ENCODE measurements at places on chromosomes 7 and 10.

- no peak for DNase-seq
Measured at GRCh38 chr7:30329716-30330115, 45.3 kb downstream of the ZNRF2 start.

DNA sequence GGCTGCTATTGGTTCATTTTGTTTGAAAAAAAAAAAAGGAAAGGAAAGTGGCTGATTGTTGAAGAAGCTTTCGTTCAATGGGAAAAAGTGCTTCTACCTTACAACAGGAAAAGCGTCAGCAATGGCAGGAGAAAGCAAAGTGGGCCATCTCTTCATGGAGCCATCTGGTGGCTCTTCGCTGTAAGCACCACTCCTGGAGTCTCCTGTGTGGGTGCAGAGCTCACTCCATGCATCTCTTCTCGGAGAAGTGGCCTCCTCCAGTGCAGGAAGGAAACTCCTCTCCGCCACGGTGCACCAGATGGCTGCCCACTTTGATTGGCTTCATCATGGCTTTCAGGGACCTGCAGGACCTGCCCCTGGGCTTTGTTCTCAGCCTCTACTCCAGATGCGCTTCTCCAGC is 250.9 kb downstream of the PTEN start:
- DNase-seq: no peak

DNA sequence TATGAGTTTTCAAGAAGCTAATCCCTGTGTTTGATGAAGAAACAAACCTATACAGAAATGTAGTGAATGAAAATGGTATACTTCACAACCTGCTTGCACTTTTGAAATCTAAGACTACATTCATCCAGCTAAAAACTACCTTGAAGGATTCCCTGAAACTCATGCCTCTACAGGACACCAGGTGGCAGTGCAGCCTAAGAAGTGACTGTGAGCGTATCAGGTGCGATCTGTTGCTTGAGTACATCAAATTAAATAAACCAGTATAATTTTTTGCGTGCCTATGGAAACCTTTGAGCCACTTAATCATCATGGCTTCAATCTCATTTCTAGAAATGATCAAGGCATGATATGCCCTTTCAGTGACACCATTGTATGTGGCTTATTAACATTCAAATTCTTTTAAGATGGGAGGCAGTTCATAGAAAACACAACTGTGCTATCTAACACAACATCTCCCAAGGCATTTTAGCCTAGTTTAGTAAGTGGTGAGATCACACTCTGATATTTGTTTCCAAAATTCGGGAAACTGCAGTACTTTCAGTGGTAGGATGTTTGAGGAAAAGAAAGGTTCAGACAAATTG is 57.4 kb downstream of the PPP1R17 start:
- peak; percentile 33 for DNase-seq

- no peak for DNase-seq
Measured at GRCh38 chr7:144736880-144737493, 98.9 kb downstream of the TPK1 start.

DNA sequence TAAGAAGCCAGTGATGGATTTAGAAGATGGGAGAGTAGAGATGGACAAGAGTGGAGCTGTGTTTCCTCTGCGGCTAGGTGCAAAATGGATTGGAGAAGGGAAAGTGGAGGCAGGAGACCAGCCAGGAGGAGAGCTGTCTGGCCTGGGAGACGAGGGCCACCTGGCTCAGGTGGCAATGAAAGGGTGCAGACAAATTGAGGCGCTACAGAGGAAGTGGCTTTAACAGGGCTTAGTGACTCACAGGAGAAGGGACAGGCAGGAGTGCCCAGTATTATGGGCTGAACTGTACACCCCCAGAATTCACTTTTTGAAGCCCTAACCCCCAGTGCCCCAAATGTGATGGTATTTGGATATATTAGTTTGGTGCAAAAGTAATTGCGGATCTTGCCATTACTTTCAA is 65.6 kb upstream of the DUSP5 start:
- DNase-seq: no peak

DNA sequence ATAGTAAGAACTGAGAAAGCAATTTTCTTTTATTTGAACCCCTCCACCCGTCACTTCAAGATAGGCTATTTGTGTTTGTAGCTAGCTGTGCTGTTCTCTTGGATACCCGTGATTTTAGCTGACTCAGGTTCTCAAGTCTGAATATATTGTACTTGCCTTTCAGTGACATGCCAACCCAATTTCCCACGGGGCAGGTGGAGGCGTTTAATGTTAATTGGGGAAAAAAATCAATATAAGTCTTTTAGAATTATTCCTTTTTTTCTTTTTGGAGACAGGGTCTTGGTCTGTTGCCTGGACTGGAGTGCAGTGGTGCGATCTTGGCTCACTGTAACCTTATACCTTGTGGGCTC is 36.4 kb downstream of the ZRANB1 start:
- DNase-seq: no peak

- DNase-seq: no peak
Measured at GRCh38 chr10:73247509-73248258, 629 bp upstream of the DNAJC9 start.

DNA sequence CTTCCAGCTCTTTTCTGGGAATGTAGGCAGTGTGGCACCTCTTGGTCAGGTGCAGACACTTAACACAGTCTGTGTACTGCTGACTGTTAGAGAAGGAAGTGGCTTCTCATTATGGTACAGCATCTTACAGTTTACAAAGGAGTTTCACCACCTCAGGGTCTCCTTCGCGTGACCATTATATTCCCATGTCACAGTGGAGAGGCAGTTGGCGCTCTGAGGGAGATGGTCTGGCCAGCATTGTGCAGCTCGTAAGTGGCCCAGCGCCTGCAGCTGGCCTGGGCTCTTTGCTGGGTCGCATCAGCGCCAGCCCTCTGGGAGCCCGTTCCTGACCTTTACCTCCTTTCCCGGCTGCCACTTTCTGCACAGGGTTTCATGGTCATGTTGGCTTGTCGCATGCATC is 15.4 kb downstream of the TSPAN15 start:
- DNase-seq: no peak

GRCh38 chr10:73768881-73769280 is 13.0 kb upstream of the CHCHD1 start:
- DNase-seq: no peak

DNA sequence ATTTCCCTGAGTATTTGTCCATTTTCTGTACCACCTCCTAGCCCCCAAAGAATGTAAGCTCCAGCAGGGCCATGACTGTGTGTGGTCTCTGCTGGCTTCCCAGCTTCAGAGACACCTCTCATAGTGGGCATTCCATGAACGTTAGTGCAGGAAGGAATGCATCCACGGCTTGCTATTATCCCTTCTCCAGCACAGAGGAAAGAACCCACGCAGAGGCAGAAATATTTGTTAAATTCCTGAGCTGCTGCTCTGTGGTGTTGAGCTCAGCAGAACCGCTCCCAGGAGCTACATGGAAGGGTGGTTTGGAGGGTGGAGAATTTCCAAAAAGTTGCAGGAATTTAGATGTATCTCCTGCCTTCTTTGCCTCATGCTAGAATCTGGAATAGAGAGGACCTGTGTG is 275.2 kb downstream of the POU6F2 start:
- no peak for DNase-seq

GRCh38 chr7:148537435-148537834 is 53.1 kb upstream of the C7orf33 start:
- DNase-seq: no peak

DNA sequence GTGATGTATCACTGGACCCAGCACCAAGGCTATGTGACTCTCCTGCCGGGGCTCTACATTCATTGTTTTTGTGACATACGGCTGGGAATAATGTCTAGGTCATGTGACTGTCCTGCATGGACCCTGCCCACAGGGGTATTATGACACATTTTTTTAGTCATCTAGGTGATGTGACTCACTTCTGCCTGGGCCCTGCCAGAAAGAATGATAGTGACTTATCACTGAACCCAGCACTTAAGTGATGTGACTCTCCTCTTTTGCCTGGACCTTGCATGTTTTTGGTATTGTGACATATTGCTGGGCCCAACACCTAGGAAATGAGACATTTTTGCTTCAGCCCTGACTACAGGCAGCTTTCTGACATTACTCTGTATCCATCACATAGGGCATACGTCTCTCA is 51.1 kb upstream of the ZNF107 start:
- no peak for DNase-seq

GRCh38 chr7:55493408-55493807 is 78.9 kb downstream of the VOPP1 start:
- no peak for DNase-seq

GRCh38 chr7:28483112-28483511 is 70.8 kb downstream of the CREB5 start:
- DNase-seq: no peak

GRCh38 chr7:159014297-159015062 is 130.2 kb downstream of the VIPR2 start:
- no peak for DNase-seq

GRCh38 chr7:152313831-152314604 is 121.8 kb downstream of the KMT2C start:
- no peak for DNase-seq

DNA sequence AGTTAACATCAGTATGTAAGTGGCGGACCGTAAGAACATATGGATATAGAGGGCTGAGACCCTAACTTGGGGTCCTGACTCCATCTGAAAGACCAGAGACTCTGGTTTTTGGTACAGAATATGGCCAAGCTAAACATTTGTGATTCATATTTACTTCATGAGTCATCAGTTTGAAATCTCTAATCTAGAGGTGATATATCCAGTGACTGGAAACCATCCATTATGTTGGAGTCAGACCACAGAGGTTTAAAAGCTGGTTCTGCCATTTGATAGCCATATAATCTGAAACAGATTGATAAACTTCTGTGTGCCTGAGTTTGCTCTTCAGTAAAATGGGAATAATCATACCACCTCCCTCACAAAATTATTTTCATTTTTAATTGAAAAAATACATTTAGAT is 505.3 kb downstream of the SORCS3 start:
- no peak for DNase-seq
